Upper lobe of right lung (tissue), 1 donor: ENCODE measurements at places on chromosomes 16 and 17. TPM values are rescaled to one million over a fixed set of nuclear protein-coding genes. Genes with fewer than 3 reads are reported as not detected.

- no peak for DNase-seq
Measured at GRCh38 chr17:66322764-66323163, 20.4 kb downstream of the PRKCA start.

GRCh38 chr16:9134739-9135138, 43.3 kb downstream of the HAPSTR1 start:
- DNase-seq: peak; percentile 78

- no peak for DNase-seq
Measured at GRCh38 chr17:32940706-32941390, 12.9 kb downstream of the TMEM98 start.

- DNase-seq: peak; percentile 28
Measured at GRCh38 chr17:73640691-73641090, 3.6 kb downstream of the SDK2 start.

GRCh38 chr17:77083531-77083930, 57.2 kb upstream of the SEC14L1 start:
- no peak for DNase-seq

- no peak for DNase-seq
Measured at GRCh38 chr16:52456368-52456767, 90.6 kb downstream of the TOX3 start.

DNA sequence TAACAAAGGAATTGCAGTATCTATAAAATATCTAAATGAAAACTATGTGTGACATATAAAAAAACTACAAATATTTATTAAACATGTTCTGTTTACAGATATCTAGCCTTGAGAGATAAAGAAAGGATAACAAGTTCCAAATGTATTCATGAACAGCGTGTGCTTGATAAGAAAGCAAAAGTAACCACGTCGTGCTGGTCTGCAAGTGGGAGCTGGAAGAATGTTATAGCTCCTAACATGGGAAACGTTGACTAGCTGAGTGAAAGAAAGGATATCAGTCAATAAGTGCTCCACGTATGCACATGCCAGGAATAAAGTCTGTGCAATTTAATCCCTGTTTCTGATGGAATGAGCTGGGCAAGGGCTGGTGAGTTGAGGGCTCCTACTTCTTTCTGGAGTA, 71.2 kb upstream of the CDYL2 start:
- DNase-seq: no peak

- no peak for DNase-seq
Measured at GRCh38 chr16:65825191-65825856, 541.2 kb upstream of the CDH5 start.

DNA sequence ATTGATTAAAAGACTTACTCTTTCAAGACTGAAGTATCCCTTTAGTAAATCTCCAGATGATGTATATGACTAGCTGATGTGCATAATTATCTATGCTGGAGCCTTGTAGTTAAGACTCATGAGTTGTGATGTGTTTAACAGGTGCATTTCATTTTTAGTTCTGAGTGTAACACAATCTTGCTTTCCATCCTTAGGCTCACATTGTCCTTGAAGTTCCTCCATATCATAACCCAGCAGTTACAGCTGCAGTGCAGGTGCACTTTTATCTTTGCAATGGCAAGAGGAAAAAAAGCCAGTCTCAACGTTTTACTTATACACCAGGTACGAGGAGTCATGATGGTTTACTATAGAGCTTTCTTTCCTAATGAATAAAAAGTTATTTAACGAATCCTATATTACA, 52.9 kb downstream of the ESRP2 start:
- DNase-seq: no peak

DNA sequence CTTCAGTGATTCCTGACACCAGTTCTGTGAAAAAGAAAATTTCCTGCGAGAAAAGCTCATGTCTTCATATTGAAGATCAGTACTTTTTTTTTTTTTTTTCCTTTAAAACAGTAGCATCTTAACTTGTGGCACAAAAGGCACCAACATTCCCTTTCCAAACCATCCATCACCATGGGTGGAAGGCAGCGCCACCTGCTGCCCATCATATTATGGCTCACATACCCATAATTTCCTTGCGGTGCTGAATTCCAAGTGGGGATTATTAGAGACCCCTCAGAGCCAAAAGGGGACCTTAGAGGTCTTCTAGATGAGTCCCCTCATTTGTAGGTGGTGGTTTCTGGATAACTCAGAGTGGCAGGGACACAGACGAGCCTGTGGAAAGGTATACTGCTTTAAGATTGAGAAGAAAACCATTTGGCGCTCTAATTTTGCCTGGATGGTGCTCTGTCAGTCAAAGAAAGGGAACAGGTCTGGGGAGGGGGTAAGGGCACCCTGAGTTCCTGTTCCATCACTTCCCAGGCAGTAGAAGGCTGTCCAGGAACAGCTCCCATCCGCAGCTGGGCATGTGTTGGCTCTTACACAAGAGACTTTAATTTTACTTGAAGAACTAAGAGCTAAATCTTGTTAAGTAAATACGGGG, 7.9 kb upstream of the SOST start:
- DNase-seq: peak; percentile 81

DNA sequence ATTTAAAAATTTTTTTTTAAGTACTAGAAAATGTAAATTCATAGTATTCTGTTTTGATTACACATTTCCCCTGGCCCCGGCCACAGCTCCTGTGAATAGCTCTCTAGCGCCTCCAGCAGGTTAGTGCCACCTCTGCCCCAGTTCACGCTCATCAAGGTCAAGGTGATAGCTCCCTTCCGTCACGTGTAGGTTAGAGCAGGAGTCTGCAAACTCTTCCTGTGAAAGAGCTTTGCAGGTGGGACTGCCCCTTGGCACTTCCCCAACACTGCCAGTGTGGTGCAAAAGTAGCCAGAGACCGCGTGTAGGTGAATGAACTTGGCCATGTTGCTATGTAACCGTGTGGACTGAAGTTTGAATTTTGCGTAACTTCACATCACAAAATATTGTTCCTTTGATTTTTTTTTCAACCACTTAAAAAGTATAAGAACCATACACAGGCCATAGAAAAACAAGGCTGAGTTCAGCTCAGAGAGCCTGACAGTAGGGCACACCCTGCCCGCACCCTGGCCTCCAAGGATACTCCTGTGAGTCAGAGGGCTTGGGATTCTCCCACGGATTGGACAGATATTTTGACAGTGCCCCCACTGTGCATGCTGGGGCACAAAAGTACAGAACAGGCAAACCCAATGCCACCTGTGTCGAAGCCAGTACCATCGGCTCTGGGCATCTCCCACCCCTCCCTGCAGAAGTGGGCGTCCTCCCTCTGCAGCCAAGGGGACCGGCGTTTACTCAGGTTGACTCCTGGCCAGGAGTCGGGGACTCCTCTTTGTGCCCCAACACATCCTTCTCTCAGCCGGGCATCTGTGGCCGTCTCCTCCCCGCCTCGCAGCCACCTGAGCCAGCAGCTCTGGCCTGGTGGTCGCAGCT, 92.0 kb upstream of the CHMP6 start:
- peak; percentile 82 for DNase-seq

DNA sequence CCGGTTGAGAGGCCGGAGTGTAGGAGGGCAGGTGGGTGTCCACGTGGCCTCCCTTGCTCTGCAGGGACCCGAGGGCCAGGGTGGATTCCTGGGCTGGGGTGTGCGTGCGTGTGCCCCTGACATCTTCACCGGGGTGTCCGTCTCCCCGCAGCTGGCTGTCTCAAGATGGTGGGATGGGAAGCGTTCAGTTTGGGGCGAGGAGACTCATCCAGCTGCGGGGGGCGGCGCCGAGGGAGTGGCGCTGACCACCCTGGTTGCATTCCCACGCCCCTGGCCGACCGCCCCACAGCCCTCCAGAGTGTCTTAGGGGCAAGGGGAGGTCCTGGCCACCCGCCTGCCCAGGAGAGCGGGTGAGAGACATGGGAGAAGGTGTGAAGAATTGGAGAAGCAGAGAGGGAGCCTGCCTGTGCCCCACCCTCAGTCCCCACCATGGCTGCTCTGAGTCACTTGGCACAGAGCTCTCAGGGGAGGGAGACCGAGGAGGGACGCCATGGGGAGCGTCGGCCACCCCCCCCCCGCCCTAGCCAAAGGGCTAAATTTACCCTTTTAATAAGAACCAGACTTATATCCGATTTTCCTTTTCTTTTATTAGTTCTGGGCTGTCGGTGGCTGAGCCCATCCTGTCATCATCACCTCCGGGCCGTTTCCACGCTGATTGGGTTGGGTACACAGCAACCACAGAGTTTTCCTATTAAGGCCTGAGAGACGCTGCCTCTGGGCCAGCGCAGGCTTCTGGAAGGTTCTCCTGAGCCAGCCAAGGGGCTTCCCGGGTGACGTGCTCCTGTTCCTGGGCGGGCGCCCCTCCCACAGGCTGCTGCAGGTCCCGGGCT, 22.0 kb downstream of the BAHCC1 start:
- no peak for DNase-seq

GRCh38 chr16:58503166-58503862, 3.4 kb downstream of the NDRG4 start:
- DNase-seq: no peak

- DNase-seq: peak; percentile 89
Measured at GRCh38 chr17:42132941-42133340, 10.3 kb downstream of the HSPB9 start.

DNA sequence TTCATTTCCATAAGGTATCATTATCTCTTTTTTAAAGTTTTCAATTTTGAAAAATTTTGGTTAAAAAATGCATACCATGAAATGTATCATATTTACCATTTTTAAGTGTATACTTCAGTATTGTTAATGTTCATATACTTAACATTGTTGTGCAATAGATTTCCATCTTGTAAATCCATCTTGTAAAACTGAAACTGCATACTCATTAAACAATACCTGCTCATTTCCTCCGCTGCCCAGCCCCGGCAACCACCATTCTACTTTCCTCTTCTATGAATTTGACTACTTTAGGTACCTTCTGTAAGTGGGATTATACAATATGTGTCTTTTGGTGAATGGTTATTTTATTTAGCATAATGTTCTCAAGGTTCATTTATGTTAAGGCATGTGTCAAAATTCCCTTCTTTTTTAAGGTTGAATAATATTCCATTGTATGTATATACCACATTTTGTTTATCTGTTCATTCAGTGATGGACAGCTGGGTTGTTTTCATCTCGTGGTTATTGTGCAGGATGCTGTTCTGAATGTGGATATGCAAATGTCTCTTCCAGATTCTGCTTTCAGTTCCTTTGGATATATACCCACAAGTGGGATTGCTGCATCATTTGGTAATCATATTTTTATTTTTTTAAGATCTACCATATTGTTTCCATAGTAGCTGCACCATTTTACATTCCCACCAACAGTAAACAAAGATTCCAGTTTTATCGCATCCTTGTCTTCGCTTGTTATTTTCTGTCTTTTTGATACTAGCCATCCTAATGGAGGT, 6.7 kb downstream of the CCL2 start:
- no peak for DNase-seq

GRCh38 chr16:65772134-65772732, 594.3 kb upstream of the CDH5 start:
- DNase-seq: no peak

ADAD2 gene
- total RNA-seq: 0.52 TPM

SPIRE2 gene
- total RNA-seq: 9.5 TPM

NPIPA8 gene
- 0.67 TPM for total RNA-seq

GALR2 gene
- total RNA-seq: not detected

IFI35 gene
- total RNA-seq: 47.7 TPM

ZG16 gene
- total RNA-seq: not detected

NAGS gene
- 7.1 TPM for total RNA-seq

SERPINF2 gene
- total RNA-seq: 21.6 TPM

LYRM9 gene
- 9.0 TPM for total RNA-seq
